ENCODE measurements at places on chromosomes 13 and 19.
A peak's percentile ranks its signal among the peaks of the same experiment; 100 is the strongest.

GRCh38 chr19:12090807-12091206 is 26.3 kb downstream of the ZNF844 start:
- peak; percentile 23 for DNase-seq

DNA sequence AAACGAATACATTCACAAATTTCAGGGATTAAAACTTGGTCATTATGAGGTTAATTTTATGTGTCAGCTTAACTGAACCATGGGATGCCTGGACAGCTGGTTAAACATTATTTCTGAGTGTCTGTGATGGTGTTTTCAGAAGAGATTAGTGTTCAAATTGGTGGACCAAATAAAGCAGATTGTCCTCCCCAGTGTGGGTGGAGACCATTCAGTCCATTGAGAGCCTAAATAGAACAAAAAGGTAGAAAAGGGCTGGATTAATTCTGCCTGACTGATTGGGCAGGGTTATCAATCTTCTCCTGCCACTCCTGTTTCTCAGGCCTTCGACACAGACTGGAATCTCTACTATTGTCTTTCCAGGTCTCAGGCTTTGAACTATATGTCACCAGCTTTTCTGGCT is 203.8 kb upstream of the SLITRK6 start:
- DNase-seq: no peak

- no peak for DNase-seq
Measured at GRCh38 chr13:44132710-44133109, 240.9 kb upstream of the SERP2 start.

- no peak for DNase-seq
Measured at GRCh38 chr19:3469638-3470499, 10.5 kb downstream of the SMIM24 start.

- DNase-seq: no peak
Measured at GRCh38 chr19:17107546-17108452, 32.2 kb downstream of the MYO9B start.

DNA sequence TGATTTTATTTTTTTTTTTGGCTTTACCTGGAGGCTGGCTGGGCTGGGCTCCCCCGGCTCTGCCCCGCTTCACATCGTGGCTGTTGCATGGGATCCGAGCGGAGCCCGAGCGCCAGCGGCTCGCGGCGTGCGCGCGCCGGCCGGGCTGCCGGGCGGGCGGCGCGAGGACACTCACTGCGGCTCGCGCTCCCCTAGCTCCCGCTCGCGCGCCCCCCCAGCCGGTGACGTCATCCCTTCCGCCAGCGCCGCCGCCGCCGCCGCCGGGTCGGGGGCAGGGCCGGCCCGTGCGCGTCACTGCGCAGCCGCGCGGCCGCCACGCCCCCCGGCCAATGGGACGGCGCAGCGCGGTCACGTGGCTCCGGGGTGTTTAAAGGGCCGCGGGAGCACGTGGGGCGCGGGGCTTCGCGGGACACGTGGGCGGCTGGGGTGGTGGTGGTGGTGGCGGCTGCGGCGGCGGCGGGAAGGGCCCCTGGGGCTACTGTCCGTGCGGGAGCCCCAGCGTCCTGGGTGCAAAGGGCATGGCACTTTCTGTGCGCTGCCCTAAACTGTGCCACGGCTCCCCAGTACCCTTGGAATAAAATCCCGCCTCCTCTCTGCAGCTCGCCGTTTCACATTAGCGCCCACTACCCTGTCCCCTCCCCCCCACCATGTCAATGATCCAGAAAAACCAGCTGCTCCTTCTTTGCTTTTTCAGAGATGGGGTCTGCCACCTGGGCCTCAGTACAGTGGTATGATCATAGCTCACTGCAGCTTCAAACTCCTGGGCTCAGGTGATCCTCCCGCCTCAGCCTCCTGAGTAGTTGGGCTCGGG is at the start of gene PTPRS:
Gene PTPRS, minus strand, starts transcription at position 176 of the 811 bp plus-strand sequence. CDS start 54,672 bp downstream, outside the sequence.
- DNase-seq: peak; percentile 0

DNA sequence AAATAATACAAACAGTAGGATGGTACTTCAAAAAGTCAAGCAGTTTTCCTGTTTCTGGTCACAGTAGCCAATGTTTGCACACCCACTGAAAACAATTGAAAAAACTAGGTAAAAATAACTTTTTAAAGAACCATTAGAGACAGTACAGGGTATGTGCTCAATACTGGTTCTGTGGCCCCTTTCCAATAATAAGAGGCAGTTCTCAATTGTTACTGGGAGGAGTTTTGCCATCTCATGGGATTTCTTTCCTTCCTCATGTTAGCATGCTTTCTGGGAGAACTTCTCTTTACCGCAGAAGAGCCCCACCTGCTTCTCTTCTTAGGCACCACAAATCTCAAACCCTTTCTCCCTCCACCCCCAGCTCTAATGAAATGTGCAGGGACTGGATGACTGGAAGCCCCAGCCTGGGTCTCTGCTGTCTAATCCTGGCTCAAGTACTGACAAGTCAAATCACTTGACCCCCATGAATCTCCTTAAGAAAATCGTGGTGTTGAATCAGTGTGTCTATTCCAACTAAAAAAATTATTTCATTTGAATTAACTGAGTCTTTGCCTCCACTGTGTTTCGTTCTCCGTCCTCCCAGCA is 14.6 kb downstream of the METTL21C start:
- DNase-seq: no peak

GRCh38 chr13:23430664-23431063 is 2.8 kb downstream of the SACS start:
- no peak for DNase-seq

DNA sequence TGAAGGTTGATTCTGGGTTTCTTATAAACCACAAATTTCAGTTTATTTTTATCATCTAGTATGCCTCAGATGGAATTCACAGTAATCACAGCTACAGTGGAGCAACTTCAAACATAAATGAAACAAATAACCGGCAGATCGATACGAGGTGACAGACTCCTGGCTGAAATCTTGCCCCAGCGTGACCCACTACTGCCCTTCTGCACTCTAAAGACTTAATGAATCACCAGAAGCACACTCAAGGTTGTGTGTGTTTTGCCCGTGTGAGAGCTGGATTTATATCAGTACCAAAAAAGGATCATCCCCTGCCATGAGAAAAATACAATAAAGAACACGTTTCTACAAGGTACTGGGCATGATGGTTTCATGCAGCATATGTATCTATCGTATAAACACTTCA is 161.7 kb downstream of the KLF12 start:
- DNase-seq: no peak

DNA sequence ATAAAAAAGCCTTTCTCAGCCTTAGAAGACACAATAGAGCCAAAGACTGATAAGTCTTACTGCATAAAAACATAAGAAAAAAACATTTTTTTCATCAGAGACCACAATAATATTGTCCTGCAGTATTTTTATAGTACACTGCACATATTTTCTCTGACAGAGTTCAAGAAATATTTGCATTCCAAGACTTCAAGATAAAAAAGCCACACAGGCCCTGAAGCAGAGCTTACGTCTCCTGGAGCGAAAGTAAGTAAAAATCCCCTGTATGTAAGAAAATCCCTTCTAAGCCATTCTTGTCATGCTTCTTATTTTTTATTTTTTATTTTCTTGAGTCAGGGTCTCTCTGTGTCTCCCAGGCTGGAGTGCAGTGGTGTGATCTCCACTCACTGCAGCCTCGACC is 755.9 kb downstream of the LIG4 start:
- DNase-seq: no peak

GRCh38 chr19:54644056-54644455 is 13.8 kb downstream of the LILRB1 start:
- DNase-seq: no peak

GRCh38 chr13:73169971-73170370 is 111.2 kb downstream of the KLF5 start:
- no peak for DNase-seq

- no peak for DNase-seq
Measured at GRCh38 chr19:1122972-1123363, 19.2 kb downstream of the GPX4 start.

GRCh38 chr19:50817941-50818858 is 5.4 kb downstream of the KLK1 start:
- no peak for DNase-seq

DNA sequence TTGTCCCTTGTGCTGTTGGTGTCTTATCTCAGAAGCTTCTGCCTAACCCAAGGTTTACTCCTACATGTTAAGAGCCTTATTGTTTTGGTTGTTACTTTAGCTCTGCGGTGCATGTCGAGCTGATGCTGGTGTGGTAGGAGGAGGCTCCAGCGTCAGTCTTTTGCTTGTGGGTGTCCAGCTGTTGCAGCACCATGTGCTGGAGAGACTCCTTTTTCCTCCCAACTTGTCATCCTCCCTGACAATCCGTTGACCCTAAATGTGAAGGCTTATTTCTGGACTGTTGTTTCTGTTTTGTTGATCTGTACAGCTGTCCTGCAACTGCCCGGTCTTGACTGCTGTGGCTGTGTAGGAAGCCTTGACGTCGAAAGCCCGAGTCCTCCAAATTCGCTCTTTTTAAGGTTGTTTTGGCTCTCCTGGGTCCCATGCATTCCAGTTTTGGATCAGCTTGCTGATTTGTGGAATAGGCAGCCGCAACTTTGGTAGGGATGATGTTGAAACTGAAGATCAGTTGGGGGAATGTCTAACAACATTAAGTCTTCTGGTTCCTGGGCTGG is 15.3 kb downstream of the NAXD start:
- no peak for DNase-seq

GRCh38 chr13:109253316-109253715 is 533.1 kb downstream of the IRS2 start:
- no peak for DNase-seq

DNA sequence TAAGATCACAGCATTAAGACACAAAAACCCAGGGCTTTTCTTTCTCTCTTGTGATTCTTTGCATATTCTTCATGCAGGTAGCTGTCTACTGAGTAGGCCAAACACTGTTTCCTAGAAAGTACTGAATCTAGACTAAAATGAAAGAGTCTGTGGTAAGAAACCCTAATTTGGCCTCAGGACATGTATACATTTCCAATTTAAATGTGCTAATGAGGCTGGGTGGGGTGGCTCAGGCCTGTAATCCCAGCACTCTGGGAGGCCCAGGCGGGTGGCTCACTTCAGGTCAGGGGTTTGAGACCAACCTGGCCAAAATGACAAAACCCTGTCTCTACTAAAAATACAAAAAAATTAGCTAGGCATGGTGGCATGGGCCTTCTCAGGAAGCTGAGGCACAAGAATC is 57.8 kb downstream of the MYCBP2 start:
- DNase-seq: no peak

DNA sequence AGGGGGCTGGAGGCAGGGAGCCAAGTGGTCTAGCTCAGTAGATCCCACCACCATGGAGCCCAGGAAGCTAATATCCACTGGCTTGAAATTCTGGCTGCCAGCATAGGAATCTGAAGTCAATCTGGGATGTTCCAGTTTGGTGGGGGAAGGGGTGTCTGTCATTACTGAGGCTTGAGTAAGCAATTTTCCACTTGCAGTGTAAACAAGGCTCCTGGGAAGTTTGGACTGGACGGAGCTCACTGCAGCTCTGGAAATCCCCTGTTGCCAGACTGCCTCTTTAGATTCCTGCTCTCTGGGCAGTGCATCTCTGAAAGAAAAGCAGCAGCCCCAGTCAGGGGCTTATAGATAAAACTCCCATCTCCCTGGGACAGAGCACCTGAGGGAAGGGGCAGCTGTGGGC is 349.2 kb upstream of the KLHL1 start:
- no peak for DNase-seq

- DNase-seq: no peak
Measured at GRCh38 chr19:12885749-12886650, 1.0 kb downstream of the KLF1 start.

DNA sequence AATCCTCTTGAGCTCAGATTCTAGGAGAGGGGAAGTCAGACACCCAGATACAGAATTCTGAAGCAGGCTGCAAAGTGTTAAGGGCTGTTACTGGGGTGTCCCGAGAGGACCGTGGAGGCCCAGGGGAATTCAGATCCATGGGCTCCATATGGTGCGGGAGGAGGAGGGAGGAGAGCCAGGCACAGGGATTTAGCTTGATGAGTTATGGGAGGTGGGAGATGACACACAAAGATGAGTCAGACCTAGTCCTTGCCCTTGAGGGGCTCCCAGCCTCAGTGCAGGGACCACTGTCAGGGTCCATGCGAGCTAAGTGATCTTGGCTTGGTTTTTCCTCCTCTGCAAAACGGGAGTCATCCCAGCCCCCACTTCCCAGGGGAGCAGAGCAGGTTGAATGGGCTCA is 14.4 kb upstream of the GIPR start:
- DNase-seq: no peak

DNA sequence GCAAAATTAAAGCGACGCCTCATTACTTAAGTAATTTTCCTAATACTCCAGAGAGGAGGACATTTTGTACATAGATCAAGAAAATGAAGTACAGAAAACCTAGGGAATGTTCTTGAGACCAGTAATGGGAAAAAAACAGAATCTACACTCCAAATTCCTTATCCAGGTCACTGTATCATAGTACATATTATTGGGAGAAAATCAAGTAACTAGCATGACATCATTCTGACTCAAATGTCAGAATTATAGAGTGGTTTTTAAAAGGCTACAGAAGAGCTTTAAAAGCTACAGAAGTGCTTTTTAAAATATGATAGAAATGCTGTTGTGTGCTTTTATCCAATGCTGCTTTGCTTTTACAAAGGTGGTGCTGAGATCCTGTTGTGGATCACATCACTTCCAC is 86.3 kb upstream of the SLC15A1 start:
- DNase-seq: no peak

GRCh38 chr13:79966493-79966895 is 374.4 kb downstream of the SPRY2 start:
- no peak for DNase-seq

DNA sequence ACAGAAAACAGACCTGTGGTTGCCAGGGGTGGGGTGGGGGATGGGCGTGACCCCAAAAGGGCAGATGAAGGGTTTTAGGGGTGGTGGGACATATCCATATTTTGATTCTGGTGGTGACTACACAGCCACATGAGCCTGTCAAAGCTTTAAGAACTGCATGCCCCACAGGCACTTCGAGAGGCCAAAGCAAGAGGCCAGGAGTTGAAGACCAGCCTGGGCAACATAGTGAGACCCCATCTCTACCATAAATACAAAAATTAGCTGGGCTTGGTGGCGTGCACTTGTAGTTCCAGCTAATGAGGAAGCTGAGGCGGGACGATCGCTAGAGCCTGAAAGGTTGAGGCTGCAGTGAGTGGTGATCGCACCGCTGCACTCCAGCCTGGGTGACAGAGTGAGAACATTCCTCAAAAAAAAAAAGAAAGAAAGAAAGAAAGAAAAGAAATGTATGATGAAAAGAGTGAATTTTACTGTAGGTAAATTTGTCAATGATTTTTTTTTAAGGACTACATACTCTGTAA is 18.9 kb upstream of the BCL3 start:
- DNase-seq: no peak

DNA sequence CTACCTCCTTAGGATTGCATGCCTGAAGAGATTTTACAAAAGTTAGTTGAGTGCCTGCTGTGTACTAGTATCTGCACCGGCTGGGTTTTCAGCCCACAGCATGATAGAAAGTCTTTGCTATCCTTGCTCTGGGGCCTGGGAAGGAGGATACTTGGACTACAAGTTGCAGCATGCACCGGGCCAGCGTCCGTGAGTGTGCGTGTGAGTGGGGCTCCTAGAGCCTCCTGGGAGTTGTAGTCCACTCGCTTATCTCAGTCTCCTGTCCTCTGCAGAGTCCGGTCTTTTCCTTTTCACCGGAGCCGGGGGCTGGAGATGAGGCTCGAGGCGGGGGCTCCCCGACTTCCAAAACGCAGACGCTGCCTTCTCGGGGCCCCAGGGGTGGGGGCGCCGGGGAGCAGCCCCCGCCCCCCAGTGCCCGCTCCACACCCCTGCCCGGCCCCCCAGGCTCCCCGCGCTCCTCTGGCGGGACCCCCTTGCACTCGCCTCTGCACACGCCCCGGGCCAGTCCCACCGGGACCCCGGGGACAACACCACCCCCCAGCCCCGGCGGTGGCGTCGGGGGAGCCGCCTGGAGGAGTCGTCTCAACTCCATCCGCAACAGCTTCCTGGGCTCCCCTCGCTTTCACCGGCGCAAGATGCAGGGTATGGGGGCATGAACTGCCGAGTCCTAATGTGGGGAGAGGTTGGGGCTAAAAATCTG is 20.6 kb downstream of the BRSK1 start:
- DNase-seq: no peak
